ENCODE measurements at places on chromosomes 7 and 10.

- no peak for DNase-seq
Observed at GRCh38 chr10:111018021-111018420, 58.8 kb upstream of the ADRA2A start.

DNA sequence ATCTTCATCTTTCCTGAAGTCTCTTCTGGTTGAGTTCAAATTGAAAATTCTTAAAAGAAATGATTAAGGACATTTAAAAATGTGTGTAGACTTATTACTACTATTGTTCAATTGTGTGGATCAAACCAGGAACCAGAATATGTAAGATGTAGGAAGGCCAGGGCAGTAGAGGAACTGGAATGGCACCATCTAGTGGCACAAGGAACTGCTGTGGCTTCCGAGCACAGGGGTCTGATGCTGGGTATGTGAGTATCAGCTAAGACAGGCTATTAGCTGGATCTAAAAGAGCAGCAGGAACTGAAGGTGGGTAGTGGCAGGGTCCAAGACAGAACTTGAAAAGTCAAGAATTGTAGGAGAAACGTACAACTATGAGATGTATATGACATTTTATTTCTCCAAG lies 247.3 kb downstream of the SEMA3A start:
- DNase-seq = no peak

GRCh38 chr7:117808341-117808757 lies 64.9 kb downstream of the CTTNBP2 start:
- no peak for DNase-seq

- DNase-seq = no peak
Observed at GRCh38 chr10:22697101-22697500, 17.3 kb downstream of the PIP4K2A start.

- DNase-seq = no peak
Observed at GRCh38 chr10:122855745-122856144, 10.1 kb upstream of the CUZD1 start.

GRCh38 chr10:124820121-124820520 lies 18.5 kb downstream of the ABRAXAS2 start:
- DNase-seq = no peak

DNA sequence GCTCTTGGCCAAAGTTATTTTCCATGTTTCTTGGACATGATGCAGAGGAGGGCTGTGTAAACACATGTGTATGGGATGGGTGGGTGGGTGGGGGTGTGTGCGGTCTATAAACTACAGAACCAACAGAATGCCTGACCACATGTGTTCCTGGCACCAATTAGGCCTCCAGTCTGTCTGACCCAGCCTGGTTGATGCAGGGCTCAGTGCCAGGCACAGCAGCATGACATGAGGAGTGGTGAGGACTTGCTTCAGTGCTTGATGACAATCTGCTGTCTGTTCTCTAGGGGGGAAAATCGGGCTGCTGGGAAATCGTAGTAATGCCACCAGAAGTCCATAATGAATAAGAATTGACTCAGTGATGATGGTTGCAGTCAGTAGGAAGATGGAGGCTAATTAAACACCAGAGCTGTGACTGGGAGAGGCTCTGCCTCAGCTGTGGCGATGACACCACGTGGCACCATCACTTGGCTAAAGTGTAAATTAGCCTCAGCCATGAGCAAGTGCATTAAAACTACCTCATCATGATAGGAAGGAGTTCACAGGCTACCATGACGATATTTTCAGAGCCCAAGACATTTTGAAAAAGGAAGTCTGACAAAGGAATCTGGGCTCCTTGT lies 260.1 kb upstream of the PODXL start:
- no peak for DNase-seq

- DNase-seq = no peak
Observed at GRCh38 chr7:1950066-1950451, 280.0 kb downstream of the ELFN1 start.

DNA sequence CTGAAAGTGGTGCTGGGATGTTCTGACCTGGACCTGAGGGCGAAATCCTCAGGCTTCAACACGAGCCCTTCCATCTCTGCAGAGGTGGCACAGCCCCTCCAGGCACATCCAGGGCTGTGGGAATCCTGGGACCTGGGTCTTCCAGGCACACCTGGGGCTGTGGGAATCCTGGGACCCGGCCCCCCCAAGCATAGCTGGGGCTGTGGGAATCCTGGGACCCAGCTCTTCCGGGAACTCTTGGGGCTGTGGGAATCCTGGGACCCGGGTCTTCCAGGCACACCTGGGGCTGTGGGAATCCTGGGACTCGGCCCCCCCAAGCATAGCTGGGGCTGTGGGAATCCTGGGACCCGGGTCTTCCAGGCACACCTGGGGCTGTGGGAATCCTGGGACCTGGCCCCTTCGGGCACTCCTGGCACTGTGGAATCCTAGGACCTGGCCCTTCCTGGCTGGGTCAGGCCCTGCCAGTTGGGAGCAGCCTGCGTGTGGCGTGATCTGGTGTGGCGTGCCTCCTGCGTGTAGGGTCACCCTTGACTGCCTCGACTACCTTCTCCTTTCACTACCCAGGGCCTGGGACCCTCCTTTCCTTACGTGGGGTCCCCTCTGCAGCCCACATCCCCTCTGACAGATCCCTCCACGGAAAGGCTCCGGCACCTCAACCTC lies 124.0 kb downstream of the WDR37 start:
- DNase-seq = no peak

- DNase-seq = no peak
Observed at GRCh38 chr7:104327938-104328295, 486 bp upstream of the LHFPL3 start.

DNA sequence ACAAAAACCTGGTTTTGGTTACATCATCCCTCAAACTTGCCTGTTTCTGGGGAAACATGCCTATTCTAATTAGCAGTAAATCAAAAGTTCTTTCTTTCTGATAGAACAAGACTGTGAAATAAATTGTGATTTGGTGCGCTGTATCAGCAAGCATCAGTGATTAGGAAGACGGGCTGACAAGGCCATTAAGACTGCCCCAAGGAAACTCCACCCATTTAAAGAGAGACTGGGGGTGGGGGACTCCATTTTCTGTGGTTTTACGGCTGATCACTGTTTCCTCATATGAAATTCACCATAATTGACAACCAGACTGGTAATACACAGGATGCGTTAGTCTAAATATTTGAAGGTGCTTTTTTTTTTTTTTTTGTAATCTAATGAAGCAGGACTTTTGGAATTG lies 68.7 kb downstream of the MBL2 start:
- no peak for DNase-seq

GRCh38 chr7:55438757-55439525 lies 73.8 kb downstream of the LANCL2 start:
- DNase-seq = no peak

DNA sequence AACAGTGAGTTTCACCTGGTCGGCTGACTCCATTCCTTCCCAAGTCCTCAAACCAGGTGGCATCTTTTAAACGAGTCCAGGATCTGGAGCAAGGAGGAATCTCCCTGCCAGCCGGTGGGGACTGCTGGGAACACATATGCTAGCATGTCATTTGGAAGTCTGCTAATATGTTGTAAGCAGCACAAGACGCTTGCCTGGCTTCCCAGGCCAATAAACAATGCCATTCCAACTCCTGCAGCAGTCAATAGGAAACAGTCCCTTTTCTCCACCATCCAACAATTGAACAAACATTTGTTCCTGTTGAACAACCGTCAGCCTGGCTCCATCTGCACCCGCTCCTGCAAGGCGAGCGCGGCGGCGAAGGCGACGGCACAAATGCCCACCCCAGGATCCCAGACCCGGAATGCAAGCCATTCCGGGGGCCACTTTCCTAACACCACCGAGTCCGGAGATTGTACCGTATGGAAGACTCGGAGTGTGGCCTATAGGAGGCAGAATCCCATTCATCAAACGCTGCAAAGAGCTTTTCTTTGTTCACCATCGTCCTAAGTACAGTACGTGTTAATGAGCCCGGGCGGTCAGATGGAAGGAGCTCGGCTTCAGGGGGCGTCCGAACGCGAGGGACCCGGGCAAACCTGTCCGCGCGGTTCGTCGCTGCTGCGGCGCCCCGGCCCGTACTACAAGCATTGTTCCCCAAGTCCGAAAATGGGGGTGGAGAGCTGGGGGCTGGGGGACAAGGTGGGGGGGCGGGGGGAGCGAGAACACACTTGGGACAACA lies 1.6 kb downstream of the FAM53B start:
- no peak for DNase-seq

GRCh38 chr10:88234297-88234696 lies 348.8 kb downstream of the RNLS start:
- no peak for DNase-seq

DNA sequence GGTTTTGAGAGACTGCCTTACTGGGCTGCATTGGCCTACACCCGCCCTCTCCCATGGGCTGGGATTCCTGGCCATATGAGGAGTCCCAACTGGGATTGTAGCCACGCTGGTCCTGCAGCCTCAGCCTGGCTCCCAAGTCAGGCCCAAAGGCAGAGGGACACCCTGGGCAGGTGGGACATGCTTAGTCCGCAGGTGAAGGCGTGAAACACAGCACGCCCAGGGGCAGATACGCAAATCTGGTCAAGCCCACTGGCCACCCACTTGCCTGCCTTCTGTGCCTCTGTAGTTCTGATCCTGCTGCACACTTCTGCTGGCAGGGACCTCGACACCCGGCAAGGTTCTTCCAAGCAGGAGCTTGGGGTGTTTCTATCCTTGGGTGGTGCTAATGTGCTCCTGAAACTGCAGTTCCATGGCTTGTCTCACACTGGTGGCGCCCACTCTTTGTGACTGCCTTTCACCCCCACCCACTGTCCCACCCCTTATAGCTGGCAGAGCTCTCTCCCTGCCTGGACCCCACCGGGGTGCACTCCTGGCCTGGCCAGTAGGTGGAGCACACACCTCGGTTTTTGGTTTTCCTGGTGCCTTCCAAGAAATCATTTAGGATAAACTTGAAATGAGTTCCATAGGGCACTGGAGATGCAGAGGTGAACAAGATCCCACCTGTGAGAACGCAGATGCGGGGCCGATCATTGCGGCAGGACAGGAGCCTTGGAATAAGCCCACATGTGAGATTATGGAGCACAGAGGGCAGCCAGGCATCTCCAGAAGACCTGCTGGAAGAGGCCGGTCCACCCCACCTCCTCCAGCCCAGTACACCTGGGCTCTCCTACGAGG lies 47.9 kb downstream of the MKI67 start:
- DNase-seq = peak; percentile 38

DNA sequence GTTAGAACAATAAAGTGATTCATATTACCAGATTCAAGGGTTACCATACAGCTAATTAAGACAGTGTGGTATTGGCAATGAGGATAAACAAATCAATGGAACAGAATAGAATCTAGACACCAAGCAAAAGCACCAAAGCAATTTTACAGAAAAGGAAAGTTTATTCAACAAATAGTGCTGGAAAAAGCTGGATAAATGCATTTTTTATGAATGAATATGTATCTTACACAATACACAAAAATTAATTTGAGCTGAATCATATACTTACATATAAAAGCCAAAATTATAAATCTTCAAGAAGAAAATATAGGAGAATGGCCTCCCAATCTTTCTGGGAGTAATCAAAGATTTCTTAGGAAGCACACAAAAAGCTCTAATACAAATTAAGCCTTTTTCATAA lies 220.4 kb upstream of the PTN start:
- DNase-seq = no peak

- DNase-seq = no peak
Observed at GRCh38 chr10:43197834-43198681, 59.8 kb downstream of the CSGALNACT2 start.

DNA sequence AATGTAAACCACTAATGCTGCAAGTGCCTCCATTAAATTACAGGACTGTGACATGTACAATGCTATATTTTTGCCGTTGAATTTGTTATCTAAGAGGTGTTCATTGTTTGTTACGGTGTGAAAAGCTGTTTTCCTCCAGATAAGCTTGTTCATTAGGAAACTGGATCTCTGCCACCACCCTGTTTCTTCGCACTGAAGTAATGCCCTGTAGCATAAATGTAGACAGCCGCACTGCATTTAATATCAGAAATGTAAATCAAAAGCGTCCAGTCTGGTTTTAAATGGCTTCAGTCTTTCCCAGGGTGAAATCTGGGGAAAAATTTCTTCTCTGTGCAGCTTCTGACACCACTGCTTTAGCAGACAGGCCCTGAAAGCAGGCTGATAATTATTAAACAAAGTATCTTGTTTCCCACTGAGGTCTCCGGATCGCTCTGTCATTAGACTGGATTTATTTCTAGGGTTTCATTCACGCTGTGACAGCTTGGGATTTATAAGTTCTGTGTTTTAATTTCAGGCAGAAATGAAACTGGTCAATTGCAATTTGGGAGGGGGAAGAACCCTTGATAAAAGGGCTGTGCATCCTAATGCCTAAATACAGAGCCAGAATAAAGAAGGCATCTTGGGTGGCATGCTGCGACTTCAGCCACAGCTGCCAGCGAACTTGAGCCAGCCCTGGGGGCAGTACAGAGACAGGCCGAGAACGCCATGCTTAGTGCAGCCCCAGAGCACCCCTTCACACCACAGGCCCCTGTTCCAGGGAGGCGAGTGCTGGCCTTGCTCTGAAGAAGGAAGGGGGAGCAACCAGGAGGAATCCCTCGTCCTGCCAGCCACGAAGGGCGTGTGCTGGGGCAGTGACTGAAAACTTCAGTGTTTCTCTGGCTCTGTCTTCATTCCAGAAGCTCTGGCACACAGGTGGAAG lies 547.7 kb upstream of the GALNT17 start:
- no peak for DNase-seq

GRCh38 chr7:63028376-63029206 lies 970.1 kb upstream of the ZNF722 start:
- no peak for DNase-seq

DNA sequence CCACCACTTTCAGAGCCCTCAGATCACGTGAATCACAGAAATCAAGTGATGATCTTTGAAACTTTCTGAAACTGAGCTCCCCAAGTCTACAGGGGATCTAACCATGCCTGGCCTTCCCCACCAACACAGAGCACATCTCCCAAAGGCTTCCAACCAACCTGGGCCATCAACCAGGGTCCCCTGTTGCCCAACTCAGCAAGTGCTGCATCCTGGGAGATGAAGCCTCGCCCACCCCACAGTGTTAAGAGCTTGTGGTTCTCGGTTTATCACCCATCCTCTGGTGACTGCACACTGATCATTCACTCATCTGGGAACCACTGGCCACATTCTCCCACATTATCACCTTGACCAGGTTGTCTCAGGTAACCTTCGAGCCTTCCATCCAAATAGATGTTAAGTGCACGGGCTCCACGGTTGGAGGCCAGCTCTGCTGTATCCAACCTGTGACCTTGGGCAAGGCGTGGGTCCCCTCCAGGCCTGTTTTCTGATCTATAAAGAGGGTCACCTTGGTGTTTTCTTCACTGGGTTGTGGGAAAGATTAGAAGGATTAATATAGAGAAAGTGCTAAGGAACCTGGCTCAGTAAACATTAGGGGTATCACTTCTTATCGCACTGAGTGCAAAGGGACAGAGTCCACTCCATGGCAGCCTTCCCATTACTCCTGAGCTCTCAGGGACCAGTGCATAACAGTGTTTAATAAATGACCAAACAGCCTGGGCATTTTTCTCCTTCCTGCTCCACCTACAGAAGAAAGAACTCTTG lies 3.6 kb downstream of the ZNF488 start:
- no peak for DNase-seq

DNA sequence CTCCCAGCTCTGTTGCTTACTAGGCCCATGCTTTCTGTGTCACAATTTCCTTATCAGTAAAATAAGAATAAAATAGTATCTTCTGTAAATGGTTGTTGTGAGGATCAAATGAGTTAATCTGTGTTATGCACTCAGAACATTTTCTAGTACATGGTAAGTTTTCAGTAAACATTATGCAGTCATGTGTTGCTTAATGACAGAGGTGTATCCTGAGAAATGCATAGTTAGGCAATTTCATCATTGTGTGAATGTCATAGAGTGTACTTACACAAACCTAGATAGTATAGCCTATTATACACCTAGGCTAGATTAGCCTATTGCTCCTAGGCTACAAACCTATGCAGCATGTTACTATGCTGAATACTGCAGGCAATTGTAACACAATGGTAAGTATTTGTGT lies 4.4 kb downstream of the PTTG1IP2 start:
- no peak for DNase-seq

- DNase-seq = no peak
Observed at GRCh38 chr7:74403521-74404387, 50.0 kb upstream of the GTF2IRD1 start.
